ENCODE measurements at places on chromosomes 1 and 21.

- DNase-seq = no peak
Measured at GRCh38 chr1:99590578-99591209, 55.2 kb upstream of the PALMD start.

DNA sequence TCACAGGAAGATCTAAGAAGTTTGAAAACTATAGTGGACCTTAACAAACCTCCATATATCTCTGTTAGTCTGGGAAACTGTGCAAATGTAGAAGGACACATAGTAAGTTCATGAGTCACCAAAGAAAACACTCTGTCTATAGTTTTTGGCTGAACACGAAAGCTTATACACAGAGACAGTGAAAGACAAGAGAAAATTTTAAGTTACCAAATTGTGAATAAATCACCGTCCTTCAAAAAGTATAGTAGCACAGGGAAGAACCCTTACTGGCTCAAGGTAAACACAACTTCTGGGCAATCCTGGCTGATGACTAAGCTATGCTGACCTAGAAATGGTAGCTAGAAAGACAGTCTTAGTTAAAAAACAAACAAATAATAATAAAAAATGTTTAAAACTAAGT is 1057.9 kb downstream of the AMY1C start:
- DNase-seq = no peak

- no peak for DNase-seq
Measured at GRCh38 chr1:173400387-173400995, 76.6 kb upstream of the PRDX6 start.

DNA sequence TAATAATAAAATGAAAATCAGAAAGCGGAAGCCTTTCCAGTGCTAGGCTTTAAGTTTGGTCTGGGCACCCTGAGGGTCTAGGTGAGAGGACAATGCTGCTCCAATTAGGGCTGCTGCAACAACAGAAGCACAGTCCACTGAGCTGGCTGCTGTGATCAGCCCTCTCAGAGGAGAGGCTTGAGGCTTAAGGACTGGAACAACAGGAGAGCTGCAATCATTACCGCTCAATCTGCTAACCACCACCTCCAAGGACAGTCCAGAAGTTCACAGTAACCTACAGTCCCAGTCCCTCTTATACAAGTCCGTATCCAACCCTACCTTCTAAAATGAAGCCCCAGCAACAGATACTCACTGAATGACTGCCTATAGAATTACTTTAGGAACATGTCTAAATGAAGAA is 62.1 kb downstream of the USP24 start:
- no peak for DNase-seq

DNA sequence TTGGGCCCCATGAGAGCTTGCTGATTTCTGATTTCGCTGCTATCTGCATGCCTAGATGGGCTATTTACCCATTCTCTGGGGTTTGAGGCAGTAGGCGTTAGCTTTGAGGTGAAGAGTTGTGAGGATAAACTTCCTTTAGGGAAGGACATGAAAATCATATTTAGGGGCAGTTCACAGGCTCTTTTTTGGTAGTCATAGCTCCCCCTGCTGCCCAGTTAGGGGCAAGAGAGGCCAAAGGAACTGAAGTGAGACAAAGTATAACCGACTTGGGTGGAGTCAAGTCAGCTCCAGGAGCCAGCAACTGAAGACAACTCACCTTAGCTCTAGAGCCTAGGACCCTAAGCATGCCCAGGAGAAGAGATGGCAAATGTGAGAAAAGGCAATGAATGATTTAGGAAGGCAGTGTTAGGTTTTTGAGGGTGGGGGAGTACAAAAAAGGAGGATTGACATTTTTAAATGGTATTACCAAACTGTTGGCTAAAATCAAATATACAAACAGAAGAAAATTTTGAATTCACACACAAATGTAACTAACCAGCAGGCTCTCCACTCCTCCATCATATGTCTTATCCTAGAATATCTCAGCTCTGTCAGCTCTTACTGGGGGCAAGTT is 625.2 kb downstream of the LMO4 start:
- DNase-seq = peak; percentile 58

GRCh38 chr1:207025146-207025880 is 7.2 kb downstream of the C1orf116 start:
- DNase-seq = peak; percentile 50

GRCh38 chr1:71944006-71944405 is 338.3 kb downstream of the NEGR1 start:
- no peak for DNase-seq

- no peak for DNase-seq
Measured at GRCh38 chr1:16189003-16189402, 23.4 kb downstream of the ARHGEF19 start.

GRCh38 chr1:25806418-25806817 is 6.4 kb downstream of the SELENON start:
- no peak for DNase-seq

DNA sequence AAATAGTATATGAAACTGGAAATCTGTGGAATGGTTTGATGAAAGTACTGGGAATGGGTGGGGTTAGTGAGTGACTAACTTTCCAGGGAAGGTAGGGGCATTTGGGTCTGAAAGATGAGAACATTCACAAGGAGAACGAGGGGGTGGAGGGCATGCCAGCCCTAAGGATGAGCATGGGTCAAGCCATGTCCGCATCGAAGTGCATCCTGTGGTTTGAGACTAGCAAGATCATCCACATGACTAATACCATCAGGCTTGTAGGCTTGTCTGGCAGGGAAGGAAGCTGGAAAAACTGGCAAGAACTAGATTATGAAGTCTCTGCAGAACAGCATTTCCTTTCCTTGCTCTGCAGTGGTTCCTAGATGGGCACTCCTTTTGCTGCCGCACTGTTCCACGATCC is 70.4 kb upstream of the UBE2U start:
- DNase-seq = no peak

DNA sequence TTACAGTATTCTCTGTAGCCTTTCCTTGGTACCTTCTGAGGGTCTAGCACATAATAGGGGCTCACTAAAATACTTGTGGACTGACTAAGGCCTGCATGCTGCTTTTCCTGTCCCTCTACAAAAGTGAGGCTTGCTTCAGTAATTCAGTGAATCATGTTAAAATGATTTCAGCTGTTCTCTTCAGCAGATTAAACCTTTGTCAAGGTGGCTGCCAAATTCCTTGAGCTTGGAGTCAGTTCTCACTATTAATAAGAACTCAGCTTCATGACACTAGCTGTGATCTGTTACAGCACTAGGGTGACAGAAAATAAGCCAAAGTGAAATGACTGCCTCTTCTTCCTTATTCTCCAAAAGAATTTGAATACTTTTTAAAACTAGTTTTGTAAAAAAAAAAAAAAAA is 128.8 kb downstream of the KCNN3 start:
- DNase-seq = no peak

- DNase-seq = no peak
Measured at GRCh38 chr1:70358921-70359564, 4.5 kb upstream of the ANKRD13C start.

Data from WTC11 (cell line).